ENCODE measurements at places on chromosomes 7 and 10.

- DNase-seq = no peak
These were observed 111.1 kb upstream of the SH2B2 start for GRCh38 chr7:102175423-102176170.

GRCh38 chr10:115861864-115862263 is 411.1 kb downstream of the GFRA1 start:
- no peak for DNase-seq

DNA sequence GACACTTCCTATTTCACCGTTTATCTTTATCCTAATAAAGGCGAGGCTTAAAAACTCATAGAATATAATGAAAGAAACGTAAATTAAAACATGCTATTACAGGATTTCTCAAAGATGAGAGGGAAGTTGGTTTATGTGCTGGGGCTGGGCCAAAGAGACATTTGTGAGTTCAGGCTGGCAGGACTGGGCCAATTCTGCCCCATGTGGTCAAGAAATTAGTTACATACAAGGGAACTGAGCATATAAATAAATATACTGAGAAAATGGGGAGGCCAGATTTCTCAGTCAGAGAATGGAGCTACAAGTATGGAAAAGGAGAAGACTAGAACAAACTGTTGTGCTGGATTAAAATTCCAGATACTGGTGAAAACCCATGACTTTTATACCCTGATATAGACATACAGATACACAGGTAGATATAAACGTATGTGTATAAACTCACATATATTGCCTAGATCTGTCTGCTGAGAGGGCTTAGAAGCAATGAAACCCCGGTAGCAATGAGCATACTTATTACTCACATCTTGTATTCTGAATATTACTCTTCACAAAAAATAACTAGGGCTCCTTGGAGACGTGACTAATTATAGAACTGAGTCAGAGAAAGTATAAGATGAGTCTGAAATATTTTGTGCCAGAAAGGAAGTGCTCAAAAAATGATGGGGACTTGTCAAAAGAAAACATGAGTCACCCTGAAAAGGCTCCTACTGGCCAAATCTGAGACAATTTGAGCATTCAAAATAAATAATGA is 155.7 kb upstream of the FGFR2 start:
- no peak for DNase-seq

GRCh38 chr7:2955269-2955668 is 88.4 kb downstream of the CARD11 start:
- DNase-seq = no peak

GRCh38 chr7:21169667-21170580 is 258.0 kb upstream of the SP4 start:
- no peak for DNase-seq

- DNase-seq = no peak
These were observed 13.7 kb upstream of the MACROH2A2 start for GRCh38 chr10:70038923-70039322.

- no peak for DNase-seq
These were observed 323.7 kb upstream of the ANKRD30A start for GRCh38 chr10:36801660-36802059.

DNA sequence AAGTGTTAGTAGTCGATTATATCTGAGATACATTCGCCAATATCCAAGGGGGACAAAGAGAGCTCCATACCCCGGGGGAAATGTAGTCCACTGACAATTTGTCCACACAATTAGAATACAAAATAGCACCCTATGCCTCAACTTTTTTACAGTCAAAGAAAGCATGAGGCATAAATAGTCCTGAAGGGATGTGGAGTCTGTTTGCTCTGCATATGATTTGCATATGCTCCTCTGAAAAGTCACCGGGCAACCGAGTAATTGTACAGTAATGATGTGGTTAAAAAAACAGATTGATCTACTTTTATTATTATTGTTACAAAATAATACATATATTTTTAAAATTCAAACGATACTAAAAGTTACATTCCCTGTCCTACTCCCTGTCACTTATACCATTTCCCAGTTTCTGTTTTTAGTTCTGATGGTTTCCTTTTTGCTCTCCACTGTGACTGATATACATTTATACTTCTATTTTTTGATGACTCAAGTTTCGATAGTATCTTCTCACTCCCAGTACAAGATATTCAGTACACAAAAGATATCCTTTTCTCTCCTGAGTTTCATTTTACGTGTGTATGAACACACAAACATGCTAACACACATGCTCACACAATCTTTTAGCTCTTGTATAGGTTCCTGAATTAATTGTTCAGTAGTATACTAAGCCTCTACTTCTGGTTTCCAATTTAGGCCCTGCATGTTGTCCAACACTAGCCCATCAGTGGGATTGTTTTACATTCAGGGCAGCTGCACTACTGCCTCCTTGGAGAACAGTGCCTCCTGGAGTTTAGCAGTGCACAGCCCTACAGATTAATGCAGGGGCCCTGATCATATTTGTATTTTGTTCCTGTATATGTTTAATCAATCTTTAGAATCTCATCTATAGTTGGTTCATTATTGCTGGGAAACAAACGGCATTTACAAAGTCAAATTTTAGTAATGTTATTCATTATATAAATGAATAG is 130.9 kb downstream of the TES start:
- DNase-seq = no peak

- DNase-seq = no peak
These were observed 52.2 kb upstream of the MKI67 start for GRCh38 chr10:128178302-128178958.

- DNase-seq = no peak
These were observed 44.4 kb downstream of the PFKFB3 start for GRCh38 chr10:6247041-6247712.

All from esophagus muscularis mucosa (tissue), 4 donors.